CD4-positive, alpha-beta T cell treated with Interleukin-4 for 4 hours (primary cell): ENCODE measurements at places on chromosomes 11 and 22.

GRCh38 chr22:39101226-39101625, 4.2 kb downstream of the APOBEC3H start:
- DNase-seq: no peak

DNA sequence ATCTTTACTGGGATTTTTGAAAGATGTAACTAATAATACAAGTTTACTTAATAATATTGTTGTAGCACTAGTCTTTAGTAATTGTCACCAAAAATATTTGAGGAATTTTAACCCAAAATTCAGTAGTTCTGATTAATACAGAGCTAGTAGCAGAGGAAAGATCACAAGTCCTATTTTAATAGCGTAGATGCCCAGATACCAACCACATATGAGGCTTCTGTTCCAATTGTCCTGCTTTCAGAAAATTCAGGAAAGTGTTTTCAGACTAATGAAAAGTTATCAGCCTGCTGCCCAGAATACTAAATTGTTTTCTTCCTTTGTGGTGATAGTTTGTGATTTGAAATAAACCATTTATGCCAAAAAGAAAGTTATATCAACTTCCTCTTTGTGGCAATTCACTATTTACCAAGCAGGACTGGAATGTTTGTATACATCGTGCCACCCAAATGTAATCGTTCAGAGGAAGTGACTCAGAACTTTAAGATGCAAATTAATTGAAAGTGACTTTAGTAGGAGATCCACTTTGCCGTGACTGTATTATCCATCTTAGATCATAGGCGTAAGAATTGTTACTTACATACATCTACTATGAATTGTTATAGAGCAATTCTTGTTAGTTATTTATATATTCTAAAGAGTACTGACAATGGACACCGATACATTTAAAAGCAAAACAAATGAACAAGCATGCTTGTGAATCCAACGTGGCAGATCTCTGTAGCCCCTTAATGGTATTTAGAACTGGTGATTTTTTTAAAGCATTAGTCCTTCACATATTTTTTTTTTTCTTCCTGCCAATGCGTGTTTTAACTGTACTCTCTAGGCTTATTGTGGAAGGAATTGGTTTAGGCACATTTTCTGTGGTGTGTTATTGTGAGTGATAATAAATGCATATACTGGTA, 231.0 kb downstream of the DDX10 start:
- DNase-seq: no peak

DNA sequence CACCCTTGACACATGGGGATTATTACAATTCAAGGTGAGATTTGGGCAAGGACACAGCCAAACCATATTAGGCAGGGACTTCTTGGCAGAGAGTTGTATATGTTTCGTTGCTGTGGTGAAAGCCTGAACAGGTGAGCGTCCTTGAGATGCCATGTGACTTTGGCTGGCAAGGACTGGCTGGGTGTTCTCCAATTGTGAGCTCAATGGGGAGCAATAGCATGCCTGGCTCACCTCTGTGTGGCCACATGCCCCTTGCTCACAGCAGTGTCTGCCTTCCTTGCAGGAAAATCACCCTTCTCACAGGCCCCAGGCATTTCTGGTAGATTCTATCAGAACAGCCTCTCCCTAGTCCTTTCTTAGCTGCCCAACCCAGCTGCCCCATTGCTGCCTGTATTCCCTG, 105.5 kb downstream of the PARVA start:
- no peak for DNase-seq

GRCh38 chr11:32821517-32821916, 8.2 kb upstream of the PRRG4 start:
- no peak for DNase-seq

DNA sequence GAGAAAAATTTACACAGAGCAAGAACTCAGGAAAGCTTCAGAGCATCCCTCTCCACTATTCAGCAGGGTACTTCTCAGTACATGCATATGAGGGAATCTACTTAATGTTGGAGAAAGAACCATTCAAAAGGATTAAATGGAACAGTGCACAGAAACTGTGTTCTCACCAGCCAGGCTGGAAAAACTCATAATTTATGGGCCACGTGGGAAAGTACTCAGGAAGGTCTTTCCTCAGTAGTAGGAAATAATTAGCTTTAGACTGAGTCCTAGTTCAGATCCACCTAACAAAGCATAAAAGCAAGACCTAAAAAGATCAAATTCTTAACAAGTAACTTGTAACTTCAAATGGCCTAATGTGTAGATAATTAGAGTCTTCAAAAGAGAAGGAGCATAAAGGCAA, 134.0 kb downstream of the FAM76B start:
- no peak for DNase-seq

DNA sequence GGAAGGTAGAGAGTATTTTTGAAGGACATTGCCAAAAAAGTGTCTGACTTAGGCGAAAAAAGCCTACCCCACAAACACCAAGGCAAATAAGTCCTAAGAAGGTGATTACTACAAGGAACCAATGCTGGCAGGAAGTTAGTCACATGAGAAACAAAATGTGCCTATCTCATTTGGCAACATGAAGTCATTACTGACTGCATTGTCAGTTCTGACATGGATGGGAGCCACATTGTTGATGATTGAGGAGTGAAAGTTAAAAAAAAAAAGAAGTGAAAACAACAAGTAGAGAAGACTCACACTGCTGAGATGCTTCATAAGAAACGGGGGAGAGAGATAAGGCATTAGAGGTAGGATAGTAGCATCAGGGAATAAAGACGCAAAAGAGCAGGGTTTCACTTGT, 141.5 kb upstream of the FAT3 start:
- DNase-seq: no peak

DNA sequence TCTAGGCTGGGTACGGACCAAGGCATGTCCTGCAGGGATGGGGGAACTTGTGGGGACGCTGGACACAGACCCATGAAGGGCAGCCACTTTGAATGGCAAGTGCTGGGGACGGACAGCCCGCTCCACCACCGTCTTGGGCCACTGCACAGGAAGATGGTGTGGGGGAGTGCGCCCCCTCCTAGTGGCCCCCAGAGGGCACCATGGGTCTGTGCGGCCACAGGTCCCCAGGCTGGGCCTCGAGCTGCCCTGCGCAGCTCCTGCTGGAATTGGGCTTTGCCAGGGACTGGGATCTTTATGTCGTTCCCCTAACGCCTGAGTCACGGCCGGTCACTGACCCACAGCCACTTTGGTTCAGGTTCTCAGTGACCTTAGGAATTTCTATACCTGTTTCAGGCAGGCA, 44.4 kb downstream of the NAT10 start:
- no peak for DNase-seq

- peak; percentile 50 for DNase-seq
Observed at GRCh38 chr11:102322560-102322959, 5.3 kb downstream of the BIRC3 start.

GRCh38 chr22:48083502-48083901, 1321.1 kb downstream of the TBC1D22A start:
- no peak for DNase-seq

DNA sequence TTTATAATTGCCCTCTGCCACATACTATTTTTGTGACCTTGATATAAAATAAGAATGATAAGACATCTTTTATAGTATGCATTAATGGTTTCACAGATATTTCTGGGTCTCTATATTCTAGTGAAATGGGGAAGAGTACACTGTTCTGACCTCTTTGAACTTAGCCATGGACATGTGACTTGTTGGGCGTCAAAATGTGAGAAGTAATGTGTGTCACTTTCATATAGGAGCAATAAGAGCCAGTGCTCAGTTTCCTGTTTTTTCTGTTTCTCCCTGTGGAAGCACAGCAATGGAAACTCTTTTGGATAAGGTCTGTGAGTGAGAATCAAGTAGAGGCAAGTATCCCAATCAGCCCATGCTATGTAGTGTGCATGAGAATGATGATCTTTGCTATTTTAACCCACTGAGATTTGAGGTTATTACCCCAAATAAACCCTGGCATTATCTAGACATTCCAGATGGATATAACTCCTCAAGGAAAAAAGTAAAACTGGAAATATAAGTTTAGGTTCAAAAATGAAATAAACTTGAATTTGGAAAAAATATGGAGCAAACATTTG, 60.7 kb downstream of the RAB38 start:
- no peak for DNase-seq

DNA sequence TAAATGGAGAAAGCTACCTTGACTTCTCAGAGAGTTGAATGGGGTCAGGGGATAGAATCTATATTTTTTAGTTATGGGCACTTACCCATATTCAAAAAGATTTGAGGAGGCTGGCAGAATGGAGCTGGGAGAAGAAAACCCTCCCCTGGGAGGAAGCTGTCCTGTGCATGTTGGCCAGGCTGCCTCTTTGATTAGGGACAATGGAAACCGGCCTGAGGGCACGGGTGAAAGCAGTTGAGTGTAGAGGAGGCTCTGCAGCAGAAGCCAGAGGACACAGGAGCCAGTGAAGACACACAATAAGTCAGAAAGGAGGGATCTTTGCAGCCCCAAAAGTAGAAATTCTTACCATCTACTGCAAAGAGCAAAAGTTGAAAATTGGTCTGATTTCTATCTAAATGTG, 66.6 kb upstream of the B3GAT1 start:
- no peak for DNase-seq

DNA sequence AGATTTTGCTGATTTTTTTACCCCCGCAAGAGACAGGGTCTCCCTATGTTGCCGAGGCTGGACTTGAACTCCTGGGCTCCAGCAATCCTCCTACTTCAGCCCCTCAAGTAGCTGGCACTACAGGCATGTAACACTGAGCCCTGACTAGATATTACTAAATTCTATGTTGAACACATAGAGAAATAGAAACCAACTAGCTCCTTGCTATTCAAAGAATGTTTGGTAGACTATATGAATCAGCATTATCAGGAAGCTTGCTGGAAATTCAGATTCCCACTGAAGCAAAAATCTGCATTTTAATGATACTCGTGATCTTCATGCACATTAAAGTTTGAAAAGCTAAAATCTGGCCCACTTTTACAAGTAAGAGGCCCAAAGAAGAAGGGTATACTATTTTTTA, 11.9 kb downstream of the TMEM41B start:
- no peak for DNase-seq

- DNase-seq: no peak
Observed at GRCh38 chr22:29877620-29878019, 5.4 kb upstream of the MTMR3 start.

- no peak for DNase-seq
Observed at GRCh38 chr22:19497245-19497644, 17.5 kb downstream of the CDC45 start.

DNA sequence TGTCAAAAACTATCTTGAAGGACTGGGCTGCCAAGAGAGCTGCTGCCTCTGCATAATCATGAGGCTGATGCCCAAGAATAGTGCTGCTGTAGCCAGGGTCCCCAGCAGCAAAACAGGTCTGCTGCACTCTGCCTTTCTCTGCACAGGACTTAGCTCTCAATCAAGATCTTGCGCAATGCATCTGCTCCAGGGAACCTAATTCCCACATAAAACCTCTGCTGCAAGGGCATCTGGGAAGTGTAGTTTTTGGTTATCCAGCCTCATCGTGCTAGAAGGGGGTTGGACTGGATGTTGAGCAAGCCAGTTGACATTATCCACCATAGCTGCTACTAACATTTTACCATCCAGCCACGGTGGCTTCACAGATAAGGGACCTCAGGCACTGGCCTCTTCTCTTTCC, 192.7 kb downstream of the C11orf91 start:
- no peak for DNase-seq

DNA sequence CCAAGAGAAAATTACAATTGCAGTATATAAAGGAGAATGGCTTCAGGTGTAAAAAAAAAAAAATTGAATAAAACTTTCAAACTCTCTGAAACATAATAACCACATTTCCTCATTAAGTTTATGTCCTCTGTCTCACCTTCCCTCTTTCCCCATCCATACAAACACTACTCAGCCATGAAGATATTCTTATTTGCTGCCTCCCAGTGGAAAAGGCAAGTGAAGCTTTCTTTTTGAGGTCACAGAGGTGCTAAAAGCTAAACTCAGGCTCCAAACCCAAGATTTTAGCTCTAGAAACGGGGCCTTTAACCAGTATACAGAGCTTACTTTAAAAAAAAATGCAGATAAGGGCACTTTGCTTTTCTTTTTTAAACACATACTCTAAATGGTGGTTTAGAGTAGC, 1568.5 kb downstream of the FAM181B start:
- no peak for DNase-seq

DNA sequence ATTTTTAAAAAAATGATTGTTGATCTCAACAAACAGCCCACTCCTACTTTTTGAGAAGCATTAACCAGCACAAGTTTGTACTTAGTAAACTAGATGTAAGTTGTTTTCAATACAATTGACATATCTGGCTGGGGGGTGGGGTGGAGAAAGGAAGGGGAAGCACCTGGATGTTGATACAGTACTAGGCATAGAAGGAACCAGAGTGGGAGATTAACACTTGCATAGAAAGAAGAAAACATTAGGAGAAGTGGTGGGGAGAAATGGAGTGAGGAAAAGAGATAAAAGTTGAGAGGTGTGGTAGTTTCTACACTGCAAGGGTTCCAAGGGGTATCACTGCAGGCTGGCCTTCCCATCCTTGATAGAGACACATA, 10.6 kb upstream of the GAB2 start:
- DNase-seq: no peak

GRCh38 chr11:17135916-17136683, 58.6 kb upstream of the RPS13 start:
- DNase-seq: no peak

GRCh38 chr22:30368420-30368819, 11.6 kb downstream of the CCDC157 start:
- DNase-seq: no peak

DNA sequence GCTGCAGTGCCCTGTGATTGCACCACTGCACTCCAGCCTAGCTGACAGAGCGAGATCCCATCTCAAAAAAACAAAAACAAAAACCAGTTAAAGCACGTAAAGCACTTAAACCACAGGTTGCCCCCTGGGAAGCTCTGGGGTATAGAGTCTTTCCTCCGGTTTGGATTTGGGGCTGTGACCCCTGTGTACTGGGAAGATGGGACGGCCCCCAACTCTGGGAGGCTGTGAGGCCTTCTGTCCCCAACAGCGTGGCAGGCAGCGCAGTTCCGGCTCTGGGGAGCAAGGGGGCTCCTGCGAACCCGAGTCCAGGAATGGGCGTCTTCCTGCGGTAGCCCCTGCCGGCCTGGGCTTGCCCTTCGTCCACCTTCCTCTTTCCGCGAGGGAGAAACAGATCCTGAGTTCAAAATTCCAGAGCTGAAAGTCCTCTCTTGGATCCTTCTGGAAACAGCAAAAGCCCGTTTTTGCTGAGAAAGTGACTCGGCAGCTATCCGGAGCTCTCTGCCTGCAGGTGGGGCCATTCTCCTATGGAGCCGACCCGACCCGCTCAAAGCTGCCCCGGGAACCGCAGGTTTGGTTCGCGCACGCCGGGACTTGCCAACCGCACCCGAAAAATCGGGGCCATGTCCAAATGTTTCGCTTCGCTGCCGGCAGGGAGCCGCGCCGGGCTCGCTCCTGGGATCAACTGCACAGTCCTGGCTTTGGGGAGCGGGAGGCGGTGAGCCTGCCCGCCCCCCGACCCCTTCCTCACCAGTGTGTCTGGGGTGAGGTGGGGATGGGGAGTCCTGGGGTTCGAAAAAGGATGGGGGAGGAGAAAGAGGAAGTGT, 36.3 kb upstream of the POLA2 start:
- peak; percentile 34 for DNase-seq

GRCh38 chr22:17916226-17916889, 108.0 kb downstream of the MICAL3 start:
- DNase-seq: no peak
